ENCODE measurements at places on chromosomes 2 and 18.

- DNase-seq = no peak
These were observed 172.9 kb upstream of the SETBP1 start for GRCh38 chr18:44507729-44508325.

GRCh38 chr2:129296396-129296795 is 683.1 kb upstream of the RAB6C start:
- DNase-seq = no peak

GRCh38 chr2:140401056-140401455 is 1620.9 kb upstream of the NXPH2 start:
- no peak for DNase-seq

DNA sequence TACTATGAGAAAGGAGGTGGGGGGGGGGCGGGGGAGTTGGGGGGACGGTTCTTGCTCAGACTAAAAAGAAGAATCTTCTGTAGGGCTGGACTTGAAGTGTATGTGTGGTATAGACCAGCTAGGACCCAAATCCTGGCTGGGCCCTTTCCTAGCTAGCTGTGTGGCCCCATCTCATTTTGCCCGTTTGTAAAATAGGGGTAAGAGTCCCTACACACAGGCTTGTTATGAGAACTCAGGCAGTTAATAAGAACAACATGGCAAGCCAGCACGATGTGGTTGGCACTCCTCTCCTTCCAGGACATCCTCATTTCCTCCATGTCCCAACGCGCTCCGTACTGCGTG is 1.1 kb downstream of the EVA1A start:
- DNase-seq = no peak

GRCh38 chr2:176109946-176110345 is 2.9 kb downstream of the HOXD11 start:
- DNase-seq = no peak

DNA sequence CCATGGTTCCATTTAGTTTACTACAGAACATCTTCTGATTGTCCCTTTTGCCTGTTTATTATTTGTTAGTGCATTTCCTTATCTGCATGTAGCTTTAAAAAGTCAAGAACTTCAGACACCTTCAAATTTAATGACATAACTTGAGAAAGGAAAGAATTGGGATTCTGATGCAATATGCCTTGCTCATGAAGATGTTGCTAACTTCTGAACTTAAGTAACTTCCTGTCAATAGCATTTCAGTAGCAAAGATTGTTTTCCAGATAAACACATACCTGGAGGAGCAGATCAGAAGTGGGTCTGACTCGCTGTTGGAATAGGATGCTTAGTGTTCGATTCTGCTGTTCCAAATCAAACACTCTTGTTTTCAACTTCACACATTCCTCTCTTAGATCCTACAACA is 190.2 kb upstream of the LYPD1 start:
- no peak for DNase-seq

- no peak for DNase-seq
These were observed 369.8 kb upstream of the CDH7 start for GRCh38 chr18:65380986-65381385.

GRCh38 chr2:206443735-206444527 is 599 bp downstream of the ADAM23 start:
- peak; percentile 58 for DNase-seq

GRCh38 chr18:13368080-13368813 is 149.7 kb downstream of the LDLRAD4 start:
- no peak for DNase-seq

- DNase-seq = no peak
These were observed 16.9 kb upstream of the KCNG3 start for GRCh38 chr2:42510608-42511243.

GRCh38 chr2:45725731-45726130 is 74.3 kb downstream of the PRKCE start:
- DNase-seq = no peak

DNA sequence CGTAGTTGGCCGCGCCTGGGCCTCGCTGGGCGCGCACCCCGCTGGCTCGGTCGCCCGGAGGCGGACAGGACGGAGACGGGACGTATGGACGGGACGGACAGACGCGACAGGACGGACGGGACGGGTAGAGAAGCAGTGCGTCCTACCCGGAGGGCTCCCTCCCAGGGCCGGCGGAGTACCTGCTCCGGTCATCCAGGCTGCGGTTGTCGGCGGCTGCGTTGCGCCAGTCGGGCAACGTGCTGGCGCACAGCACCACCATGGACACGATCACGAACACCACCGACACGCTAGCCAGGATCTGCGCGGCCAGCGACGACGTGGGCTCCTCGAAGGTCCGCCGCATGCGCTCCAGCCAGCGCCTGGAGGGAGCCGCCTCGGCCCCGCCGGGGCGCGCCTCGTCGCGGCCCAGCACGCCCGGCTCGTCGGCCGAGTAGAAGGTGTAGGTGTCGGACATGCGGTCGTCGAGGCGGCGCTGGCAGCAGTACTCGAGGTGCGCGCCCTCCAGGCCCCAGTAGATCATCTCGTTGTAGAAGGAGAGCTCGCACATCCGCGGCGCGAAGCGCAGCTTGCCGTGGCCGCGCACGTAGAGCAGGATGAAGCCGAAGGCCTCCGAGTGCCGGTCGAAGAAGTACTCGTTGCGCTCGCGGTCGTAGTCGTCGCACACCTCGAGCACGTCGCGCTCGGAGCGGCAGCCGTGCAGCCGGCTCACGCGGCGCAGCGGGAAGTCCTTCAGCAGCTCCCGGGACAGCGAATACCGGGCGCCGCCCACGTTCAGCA is 903 bp downstream of the KCNG3 start:
- no peak for DNase-seq

DNA sequence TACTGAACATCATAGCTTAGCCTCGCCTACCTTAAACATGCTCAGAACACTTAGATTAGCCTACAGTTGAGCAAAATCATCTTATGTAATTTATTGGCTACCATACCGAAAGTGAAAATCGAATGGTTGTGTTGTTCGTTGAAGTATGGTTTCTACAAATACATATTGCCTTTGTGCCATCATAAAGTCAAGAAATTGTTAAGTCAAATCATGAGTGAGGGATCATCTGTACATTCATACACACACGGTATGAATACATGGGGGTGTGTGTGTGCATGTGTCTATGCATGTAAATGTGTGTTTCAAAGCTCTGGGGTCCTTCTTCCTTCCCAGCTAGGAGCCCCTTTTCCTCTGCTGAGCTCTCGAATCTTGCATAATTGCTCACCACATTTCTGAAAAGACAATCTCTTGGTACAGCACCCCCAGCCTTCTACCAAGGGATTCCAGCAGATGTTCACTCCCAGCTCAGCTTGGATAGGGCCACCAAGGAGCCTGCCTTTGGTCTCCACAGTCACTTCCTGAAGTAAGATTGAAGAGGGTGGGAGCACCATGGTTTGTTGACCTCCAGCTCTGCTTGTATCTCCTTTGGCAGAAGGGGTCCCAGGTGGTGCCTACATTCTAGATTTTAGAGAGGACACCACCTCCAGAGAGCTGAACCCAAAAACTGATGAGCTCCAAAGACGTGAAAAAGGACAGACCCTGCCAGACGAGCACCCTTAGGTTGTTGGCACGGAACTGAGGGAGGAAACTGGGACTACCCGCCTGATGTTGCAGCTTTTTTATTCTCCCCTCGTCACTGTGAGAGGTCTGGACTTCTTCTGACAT is 33.2 kb upstream of the CYP1B1 start:
- no peak for DNase-seq

- DNase-seq = peak; percentile 31
These were observed 1.3 kb downstream of the GORASP2 start for GRCh38 chr2:170930131-170930990.

DNA sequence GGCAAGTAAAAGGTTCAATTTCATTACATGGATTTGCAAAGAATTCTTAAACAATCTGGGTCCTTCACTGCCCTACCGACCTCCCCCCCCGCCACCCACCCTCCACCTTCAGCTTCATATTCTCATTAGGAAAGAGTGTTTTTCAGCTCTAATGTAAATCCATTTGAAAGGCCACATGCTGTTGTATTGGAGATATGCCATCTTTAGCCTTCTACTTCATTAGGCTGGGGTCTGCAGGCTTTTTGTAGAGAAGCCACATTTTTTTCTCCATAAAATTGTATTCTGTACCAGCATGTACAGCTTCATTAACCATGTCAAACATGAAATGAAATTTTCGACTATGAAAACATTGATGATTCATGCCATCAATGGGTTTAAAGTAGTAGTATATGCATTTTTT is 42.8 kb upstream of the THUMPD2 start:
- no peak for DNase-seq

- DNase-seq = no peak
These were observed 583.0 kb downstream of the IRS1 start for GRCh38 chr2:226216575-226216974.

GRCh38 chr2:165618806-165619205 is 149.3 kb downstream of the CSRNP3 start:
- no peak for DNase-seq

- DNase-seq = peak; percentile 7
These were observed 633.2 kb upstream of the PKDCC start for GRCh38 chr2:41414486-41415230.

DNA sequence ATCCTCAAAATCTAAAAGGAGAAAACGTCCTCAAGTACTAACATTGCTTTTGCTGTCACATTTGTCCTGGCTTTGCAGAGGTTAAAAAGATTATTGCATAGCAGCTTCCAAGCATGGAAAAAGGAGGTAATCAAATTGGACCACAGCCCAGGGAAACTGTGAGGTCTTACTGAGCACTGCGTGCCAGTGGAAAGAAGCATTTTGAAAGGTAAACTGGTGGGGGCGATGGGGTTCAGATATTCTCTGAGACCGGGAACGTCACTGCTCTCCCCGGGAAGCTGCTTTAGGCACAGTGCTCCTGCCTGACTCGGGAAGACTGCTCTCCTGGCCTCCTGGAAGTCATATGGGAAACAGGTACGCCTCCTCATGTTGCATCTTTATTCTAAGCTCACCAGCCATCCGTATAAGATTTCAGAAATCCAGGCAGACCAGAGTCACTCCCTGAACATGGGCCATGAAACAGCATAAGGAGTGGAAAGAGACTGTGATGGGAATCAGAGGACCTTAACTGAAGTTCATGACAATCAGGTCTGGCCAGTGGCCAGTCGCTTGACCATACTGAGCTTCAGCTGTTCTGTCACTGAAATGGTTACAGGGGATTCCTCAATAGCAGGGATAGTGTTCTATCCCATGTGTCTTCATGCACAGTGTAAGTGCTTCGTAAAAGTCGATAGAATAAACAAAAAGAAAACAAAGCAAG is 284.1 kb downstream of the TRIB2 start:
- DNase-seq = no peak

DNA sequence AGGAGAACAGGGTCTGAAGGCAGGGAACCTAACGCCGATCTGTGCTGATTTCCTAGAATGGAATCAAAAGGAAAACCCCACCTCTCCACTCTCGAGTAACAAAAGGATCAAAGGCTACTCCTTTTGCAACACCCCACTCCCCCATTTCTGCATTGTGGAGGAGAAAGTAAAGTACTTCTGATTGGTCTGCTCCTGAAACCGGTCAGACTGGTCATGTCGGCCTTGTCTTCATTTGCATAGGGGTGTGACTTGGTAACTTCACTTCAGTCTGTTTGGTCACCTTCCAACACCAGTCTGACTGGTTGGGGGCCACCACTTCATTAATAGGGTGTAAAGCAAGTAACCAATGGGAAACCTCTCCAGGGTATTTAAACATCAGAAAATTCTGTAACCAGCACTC is 771.9 kb downstream of the ERBB4 start:
- DNase-seq = no peak

DNA sequence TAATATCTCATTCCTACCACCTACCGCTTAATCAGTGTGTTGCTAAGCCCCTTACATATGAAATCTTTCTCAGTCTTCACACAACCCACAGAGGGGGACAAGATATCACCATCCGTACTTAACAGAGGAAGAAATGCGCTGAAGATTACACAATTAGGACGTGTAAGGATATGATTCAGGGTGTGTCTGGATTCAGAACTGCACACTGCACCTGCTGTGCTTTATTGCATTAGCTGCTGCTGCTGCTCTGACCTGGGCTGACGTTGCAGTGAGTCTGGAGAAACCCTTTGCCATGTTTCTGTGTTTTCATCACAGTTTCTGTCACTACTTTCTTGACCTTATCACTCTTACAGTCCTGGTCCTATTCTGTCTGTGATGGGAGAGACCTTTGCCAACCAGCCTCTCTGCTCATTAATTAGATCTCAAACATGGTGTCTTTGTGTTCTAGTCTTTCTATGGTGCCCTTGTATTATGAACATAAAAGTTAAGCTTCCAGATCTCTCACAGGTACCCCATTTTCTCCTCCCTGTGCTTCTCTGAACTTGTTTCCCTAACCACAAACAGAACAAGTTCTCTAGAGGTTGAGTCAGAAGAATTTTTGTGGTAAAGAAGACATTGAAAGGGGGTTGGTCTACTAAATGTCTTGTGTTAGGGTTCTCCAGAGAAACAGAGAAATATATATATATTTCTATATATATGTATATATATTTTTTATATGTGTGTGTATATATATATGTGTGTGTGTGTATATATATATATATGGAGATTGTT is 92.9 kb upstream of the CYP1B1 start:
- peak; percentile 38 for DNase-seq

DNA sequence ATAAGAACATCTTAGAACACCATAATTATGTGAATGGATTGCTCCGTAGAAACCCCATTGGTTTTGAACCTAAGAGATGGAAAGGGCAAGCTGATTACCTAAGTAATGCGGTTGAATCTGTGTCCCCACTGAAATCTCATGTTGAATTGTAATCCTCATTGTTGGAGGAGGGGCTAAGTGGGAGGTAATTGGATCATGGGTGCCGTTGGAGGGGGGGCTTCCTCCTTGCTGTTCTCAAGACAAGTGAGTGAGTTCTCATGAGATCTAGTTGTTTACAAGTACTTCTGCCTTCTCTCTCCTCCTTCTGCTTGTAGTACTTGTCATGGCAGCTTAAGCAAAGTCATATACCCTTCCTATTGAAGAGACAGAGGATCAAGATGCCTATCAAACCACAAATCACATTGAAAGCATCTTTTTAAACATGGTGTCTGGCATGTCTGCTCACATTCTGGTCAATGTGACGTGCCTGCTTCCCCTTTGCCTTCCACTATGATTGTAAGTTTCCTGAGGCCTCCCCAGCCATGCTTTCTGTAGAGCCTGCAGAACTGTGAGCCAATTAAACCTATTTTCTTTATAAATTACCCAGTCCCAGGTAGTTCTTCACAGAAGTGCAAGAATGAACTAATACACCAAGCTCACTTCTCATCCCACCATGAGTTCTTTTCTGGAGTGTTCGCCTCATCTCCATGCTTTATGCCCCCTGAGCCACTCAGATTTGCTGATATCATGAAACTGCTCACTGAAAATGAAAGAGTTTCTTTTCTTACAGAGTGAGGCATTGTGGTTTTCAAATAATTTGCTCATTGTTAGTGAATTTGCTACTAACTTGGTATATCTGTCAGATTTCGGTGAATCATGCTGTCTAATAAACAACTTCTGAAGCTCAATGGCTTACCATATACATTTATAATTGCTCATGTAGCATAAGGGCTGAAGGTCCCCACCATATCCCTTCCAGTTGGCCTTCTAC is 23.6 kb downstream of the KCNE4 start:
- DNase-seq = no peak

DNA sequence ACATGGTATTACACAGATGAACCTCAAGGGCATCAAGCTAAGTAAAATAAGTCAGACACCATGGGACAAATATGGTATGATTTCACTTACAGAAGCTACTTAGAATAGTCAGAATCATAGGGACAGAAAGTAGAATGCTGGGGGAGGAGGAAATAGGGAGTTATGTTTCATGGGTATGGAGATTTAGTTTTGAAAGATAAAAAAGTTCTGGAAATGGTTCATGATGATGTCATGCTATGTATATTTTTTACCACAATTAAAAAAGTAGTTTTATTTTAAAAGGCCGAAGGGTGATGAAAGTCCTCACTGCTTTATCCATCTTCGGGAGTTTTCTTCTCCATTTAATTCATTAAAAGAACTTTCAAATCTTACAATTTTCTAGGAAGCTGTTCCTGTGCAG is 181.9 kb downstream of the CALCRL start:
- no peak for DNase-seq

GRCh38 chr2:225691711-225692110 is 292.2 kb downstream of the NYAP2 start:
- DNase-seq = no peak
